Fibroblast of skin of back (primary cell): ENCODE measurements at places on chromosomes 5 and 9.

GRCh38 chr5:115892021-115892420 is 50.3 kb downstream of the AP3S1 start:
- DNase-seq: no peak

DNA sequence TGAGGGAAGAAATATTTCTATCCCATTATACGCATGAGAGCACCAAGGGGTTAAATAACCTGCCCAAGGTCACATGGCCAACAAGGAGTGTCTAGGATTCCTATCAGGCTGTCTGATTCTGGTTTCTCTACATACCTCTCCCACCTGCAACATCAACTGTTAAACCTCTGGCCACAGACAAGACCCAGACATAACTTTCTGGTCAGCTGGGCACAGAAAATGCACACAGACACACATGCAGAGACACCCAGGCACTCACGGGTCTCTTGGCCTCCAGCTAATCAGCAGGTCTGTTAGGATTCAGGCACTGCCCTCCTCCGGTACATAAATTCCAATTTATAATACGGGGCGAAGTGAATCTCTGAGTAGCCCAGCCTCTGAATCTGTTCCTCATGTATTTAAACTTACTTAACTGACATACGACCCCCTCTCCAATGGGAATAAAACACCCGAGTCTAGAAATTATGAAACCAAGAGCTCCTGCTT is 1.5 kb downstream of the SEPTIN8 start:
- no peak for DNase-seq

DNA sequence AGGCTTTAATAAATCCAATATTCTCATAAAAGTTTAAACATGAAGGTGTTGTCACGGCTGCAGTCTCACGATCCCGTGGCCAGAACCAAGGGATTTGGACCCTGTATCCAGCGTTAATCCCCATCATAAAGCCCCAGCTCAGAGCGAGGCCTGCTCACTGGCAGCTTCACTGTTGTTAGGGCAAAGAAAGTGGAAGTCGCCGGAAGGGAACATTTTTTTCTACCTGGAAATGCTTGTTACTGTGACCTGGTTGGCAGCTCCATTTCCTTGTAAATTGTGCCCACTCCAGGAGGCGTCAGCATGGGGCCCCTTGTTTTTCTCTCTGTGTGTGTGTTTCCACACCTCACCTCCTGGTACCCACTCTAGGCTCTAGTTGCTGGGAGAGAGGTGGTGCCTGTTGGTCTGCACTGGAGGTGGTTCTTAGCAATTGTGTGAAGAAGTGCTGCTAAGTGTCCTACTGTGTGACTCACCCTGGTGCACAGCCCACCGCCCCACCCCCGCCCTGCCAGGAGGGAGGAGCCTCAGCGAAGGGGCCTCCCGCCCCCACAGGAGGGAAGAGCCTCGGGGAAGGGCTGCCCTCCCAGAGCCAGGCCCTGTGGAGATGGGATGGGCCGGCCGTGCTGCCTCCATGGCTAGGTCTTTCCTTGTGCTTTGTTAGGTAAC is 105.1 kb downstream of the EHMT1 start:
- DNase-seq: peak; percentile 35

- DNase-seq: peak; percentile 76
Observed at GRCh38 chr9:33868440-33868973, 51.5 kb downstream of the UBE2R2 start.

- DNase-seq: no peak
Observed at GRCh38 chr9:27431543-27432147, 92.4 kb upstream of the IFNK start.
